ENCODE measurements at places on chromosomes 4 and X.

- no peak for DNase-seq
Observed at GRCh38 chr4:153591441-153591840, 92.6 kb upstream of the TLR2 start.

GRCh38 chr4:44231006-44231405 is 217.6 kb downstream of the KCTD8 start:
- DNase-seq, result no peak

DNA sequence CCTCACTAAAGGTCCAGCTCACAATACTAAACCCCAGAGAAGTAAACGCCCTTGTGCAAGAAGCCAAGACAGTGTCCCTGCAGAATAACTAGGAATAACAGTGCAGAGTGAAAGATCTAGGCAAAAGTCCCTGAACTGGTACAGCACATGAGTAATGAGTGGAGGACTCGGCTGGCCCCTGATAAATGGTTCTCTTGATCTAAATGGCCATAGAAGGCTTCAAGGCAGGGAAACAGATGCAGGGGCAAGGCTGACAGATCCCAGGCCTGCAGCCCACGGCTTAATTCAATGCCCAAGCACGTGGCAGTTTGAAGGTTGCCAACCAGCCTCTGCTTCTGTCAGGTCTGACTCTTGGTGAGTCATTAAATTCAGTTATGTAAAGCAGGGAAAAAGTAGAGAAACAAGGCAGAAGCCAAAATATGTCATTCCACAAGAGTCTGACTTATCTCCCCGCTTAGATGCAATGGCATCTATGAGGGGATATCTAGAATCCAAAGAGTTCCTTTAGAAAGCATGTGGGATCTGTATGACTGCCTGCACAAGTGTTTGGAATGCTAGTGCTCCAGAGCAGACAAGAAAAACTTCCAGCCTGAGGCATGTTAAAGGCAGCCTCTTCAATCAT is 121.3 kb downstream of the PRDM5 start:
- no peak for DNase-seq

DNA sequence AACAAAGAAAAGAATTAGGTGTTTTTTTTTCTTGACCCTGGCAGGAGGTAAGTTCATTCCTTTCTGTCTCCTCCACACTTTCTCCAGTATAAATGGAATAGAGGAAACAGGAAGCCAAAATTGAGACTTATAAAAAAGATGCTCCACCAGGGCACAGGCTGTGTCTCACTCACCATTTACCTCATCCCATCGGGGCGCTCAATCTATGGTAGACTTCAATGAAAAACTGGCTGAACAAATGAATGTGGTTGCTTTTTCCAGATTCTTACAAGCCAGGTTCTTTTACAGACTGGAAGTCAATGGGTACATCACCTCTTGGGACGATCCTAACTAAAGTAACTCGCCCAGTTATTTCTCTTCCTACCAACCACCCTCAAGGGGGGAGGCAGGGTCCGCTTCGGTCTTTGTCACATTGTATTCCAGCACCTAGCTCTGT is 685 bp downstream of the COMMD8 start:
- DNase-seq, result no peak

GRCh38 chrX:39335513-39336235 is 534.4 kb downstream of the MID1IP1 start:
- no peak for DNase-seq

DNA sequence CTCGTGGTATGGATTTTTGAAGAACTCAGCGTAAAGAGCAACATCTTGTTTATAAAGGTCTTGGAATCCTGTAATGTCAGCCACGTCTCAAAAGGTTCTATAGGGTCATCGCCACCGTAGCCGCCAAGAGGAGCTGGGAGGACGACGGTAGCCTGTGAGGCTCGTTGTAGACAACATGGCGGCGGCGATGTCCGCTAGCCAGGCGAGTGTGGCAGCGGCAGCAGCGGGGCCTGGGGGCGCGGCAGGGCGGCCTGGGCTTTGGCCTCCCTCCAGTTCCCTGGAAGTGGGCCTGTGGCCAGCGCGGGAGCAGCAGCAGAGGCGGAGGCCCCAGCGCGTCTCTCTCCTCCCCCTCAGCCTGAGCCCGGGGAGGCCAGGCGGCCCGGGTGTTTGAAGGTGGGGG is 143.5 kb upstream of the PBDC1 start:
- DNase-seq, result no peak

DNA sequence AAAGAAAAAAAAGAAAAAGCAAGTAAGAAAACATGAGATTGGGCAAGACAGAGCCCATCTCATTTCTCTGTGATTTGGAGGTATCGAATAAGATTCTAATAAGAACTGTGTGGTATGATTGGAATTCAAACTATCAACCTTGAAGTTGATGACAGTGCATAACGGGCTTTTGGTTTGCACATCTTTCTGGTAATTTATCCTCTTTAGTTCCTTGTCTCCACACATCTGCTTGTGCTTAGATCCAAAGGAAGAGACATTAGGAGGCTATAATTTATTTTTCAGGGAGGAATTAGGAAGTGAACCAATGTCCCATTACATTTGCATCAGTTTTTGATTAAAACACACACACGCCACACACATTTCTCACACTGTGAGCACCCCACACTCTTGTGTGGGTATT is 149.9 kb downstream of the ARSF start:
- DNase-seq, result no peak

DNA sequence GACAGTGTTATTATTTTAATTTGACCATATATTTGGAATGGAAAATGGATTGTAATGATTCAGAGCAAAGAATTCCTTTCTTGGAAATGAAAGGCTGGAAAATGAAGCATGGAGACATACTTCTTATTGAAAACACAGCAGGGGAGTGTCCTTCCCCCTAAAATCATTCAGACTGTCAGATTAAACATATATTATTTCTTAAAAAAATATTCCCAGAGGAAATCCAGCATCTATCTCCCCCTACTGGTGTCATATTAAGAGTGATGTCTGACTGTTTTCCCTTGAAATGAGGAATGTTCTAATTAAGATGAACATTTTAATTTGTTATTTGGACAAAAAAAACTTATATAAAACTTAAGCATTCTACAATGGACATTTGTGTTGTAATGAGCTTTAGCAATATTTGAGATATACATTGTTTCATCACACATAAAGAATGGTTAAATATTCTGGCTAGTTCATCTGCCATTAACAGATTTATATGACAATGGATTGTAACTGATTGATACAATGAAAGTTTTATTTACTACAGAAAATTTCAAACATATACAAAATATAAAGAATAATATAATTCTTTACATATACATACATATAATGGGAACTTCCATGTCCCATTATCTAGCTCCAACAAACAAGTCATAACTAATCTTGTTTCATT is 264.6 kb downstream of the SPRY1 start:
- no peak for DNase-seq

DNA sequence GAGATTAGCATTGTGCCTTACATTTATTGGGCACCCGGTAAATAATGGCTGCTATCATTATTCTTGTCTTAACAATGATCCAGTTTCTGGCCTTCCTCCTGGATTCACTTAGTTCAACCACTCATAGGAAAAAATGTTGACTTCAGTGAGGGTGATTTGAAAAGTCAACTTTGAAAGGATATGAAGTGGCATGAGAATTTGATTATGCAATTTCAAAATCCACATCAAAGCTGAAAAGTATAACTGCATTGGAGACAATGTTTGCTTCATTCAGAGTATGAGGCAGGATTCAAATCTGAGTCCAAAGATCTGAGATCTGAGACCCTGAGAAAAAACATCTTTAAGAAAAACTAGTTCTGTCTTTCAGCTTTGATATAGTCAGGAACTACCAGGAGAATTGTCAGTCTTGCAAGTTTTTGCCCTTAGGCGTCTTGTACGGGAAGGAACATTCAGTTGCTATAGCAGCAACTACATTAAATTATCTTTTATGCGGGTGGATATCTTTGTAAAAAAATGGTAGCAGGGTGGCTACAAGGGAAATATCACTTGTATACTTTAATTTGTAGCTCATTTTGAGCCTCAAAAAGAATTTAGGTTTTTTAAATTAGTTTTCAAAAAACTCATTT is 587.5 kb upstream of the LCORL start:
- no peak for DNase-seq

- DNase-seq, result no peak
Observed at GRCh38 chr4:123777373-123777772, 380.8 kb downstream of the SPRY1 start.

DNA sequence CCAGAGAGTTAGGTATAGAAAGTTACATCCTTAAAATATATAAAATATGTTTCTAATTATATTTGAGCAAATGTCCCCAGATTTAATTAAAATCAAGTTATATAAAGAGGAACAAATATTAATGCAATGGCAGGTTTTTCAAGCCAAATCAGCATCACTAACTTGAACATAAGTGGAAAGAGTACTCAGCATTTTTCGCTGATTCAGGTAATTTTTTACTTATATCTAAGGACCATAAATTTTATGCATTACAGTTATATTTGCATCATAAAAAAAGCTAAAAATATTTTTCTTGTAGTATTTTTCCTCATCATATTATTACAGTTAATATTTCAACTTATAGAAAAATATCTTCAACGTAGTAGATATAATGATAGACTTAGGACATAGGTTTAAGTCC is 1047.4 kb downstream of the FAM133A start:
- DNase-seq, result no peak

- no peak for DNase-seq
Observed at GRCh38 chr4:143215873-143216272, 31.2 kb downstream of the USP38 start.

- DNase-seq, result no peak
Observed at GRCh38 chr4:579543-580175, 3.6 kb upstream of the TMEM271 start.

All from stimulated activated CD4-positive, alpha-beta T cell treated with anti-CD3 and anti-CD28 coated beads, Interleukin-15, amount 100 ng/mL, for 1 hour (primary cell).